LNCaP clone FGC (cell line): ENCODE measurements at places on chromosomes 7 and 10.

DNA sequence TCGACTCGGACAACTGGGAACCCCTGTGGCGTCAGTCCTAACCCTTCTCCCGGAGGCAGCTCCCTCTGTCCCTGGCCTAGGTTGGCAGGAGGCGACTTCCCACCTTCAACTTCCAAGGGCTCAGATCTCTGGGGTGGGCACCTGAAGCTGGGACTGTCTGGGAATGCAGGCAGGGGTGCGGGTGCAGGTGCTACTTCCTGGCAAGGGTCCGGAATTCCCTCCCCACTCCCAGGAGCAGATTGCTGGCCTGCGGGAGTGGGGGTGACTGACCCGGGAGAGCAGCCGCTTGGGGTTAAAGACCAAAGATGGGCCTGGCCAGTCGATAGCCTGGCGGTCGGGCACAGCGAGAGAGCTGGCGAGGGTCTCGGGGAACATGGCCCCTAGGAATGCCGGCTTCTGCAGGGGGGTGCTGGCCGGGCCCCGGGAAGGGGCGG, 387 bp downstream of the EPHA1 start:
- DNase-seq, result no peak

GRCh38 chr7:54888067-54888733, 129.2 kb upstream of the SEC61G start:
- no peak for DNase-seq

- no peak for DNase-seq
Measured at GRCh38 chr7:89887489-89887888, 266.8 kb upstream of the STEAP1 start.

DNA sequence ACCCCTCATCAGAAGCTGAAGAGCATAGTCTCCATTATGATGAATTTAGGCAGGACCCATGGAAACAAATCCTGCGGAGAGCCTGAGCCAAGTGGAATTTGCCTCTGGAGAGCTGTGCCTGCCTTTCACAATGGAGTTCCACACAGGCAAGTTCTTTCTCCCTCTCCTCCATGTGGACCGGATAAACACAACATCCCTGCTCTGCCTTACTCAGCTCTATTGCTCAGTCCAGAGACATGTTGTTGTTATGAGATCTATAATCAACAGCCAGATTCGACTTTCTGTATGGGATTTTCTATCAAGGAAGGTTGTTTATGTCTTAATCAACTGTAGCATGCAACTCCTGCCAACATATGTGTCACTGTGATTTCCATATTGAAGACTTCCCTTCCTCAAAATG, 59.5 kb upstream of the ELMO1 start:
- DNase-seq, result no peak

DNA sequence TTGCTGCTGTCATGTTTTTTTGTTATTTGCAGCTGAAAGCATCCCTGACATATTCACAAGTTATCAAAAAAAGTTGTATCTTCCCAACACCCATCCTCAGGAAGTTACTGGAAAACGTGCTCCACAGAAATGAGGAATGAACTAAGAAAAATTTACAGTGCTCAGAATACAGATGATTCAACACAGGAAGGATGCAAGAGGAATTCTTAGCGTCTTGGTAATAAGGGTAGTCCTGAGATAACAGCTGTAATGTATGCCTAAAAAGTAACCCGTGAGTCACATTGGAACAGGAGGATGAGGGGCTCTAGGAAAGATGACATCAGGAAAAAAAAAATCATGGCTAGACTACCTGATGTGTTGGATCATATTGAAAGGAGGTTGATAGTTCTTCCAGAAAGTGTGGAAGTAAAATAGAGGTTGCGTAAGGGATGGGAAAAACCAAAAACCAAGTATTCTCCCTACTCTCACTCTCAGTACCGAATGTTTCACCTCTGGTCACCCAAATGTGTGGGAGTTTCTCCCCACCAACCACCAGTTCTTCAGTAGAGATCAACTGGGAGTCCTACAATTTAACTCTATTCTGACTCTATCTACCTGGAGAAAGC, 3.9 kb downstream of the ADAM12 start:
- DNase-seq, result no peak

DNA sequence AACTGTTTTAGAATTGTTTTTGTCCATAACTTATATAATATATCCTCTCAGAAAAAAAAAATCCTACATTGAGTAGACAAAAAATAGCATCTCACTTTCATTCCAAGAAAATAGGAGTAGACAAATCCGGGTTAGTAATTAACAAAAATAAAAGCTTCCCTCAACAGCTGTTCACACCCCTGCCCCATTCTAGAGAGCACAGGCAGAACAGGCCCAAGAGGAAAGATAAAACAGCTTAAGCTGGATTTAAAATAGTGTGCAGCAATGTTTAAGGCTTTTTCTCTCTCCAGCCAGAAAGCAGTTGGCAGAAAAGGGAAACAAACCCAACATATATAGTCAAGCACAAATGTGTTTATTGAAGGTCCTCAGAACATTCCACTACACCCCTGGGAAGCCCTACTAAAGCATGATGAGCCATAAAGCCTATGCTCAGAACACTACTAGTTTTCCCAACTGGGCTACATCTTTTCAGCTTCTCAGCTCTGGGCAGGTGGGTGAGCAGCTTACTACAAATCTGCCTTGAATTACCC, 189.9 kb downstream of the MTERF1 start:
- DNase-seq, result no peak

GRCh38 chr10:32582946-32583345, 137.0 kb downstream of the CCDC7 start:
- DNase-seq, result no peak

DNA sequence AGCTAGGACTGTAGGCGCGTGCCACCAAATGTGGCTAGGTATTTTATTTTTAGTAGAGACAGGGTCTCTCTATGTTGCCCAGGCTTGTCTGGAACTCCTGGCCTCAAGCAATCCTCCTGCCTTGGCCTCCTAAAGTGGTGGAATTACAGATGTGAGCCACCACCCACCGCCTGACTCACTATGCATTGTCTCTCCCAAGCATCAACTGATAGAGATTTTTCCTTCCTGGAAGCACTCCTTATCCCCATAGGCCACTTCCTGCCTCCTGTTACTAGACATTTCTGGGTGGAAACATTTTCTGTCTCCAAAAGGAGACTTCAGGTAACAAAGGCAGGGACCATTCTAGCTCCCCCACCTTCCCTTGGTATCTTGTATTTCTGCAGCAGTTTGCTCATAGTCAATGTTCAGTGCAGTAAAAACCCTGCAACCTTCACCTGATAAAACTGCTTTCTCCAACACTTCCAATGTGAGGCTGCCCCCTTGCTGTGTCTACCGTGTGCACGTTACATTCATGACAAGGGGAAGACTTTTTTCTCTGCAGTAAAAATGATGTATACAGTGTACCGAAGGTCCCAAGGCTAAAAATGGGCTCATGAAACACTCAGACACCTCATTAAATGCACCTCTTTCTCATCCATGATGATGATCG, 84.9 kb downstream of the NHLRC2 start:
- DNase-seq, result no peak

- DNase-seq, result no peak
Measured at GRCh38 chr7:8040768-8041369, 72.3 kb downstream of the GLCCI1 start.

- DNase-seq, result no peak
Measured at GRCh38 chr10:64477791-64478190, 956.6 kb downstream of the REEP3 start.

GRCh38 chr7:1043552-1044188, 676 bp upstream of the GPR146 start:
- no peak for DNase-seq

- DNase-seq, result no peak
Measured at GRCh38 chr7:145263886-145264285, 428.0 kb upstream of the TPK1 start.

DNA sequence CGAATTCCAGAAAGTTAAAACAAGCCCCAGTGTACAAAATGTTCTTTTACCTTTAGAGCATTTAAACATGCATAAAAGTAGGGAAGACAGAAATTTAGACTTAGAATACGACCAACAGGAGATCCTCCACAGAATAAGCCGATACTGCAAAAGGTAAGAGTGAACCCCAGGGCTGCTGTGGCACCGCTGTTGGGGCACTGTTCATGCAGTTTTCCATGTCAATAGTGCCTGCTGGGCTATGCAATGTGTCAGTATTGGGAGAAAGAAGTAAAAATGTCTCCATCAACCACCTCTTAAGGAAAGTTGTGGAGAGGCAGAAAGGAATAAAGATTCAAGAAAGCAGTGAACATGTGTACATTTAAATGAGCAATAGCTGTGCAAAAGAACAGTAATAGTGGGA, 326.5 kb upstream of the SEMA3C start:
- DNase-seq, result no peak

DNA sequence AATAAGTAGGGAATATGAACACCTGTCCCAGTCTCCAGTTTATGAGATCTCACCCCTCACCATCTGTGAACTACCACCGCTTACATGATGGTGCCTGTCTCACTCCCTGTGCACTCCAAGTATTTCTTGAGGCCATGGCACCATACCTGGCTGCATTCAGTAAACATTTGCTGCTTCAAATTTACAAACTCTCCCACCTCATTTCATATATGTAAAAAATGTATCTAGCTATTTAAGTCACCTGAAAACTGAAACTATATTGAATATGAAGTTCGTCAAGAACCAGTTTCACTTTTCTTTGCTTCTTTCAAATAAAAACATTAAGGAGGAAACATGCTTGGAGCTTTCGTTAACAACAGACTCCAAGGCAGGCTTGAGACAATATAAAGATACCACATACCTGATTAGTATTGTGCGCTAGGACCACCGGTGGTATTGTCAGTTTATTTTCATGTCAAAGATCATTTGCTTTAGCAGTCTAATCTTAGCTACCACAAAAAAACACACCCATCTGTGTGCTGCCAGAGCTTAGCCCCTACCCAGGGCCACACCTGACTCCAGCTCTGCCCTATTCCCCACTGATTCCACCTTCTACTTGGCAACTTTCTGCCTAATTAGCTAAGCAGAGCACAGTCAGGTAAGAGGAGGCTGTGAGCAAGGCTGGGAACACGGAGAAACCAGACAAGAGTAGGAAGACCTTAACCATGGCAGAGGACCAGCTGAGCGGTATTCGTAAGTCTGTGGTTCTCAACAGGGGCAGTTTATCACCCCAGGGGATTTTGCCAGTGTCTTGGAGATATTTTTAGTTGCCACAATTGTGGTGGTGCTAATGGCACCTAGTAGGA, 92.0 kb downstream of the ZFAND4 start:
- no peak for DNase-seq

- DNase-seq, result no peak
Measured at GRCh38 chr10:56003555-56003954, 357.5 kb downstream of the ZWINT start.

DNA sequence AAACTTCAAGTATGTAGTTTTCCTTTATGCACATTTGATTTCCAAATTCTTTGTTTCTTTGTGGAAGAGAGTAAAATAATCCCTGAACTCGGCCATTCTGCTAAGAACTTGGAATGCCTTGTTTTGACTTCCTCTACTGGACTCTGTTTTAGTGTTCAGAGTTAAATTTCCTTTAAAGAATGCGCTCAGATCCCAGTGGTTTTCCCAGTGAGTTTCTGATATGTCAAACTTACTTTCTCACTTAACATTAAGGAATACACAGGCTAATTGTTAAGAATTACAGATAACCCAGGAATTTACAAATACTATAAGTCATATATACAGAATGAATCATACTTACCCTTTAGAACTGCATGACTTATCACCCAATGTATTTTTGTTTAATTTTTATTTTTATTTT, 1067.6 kb upstream of the CELF2 start:
- no peak for DNase-seq

DNA sequence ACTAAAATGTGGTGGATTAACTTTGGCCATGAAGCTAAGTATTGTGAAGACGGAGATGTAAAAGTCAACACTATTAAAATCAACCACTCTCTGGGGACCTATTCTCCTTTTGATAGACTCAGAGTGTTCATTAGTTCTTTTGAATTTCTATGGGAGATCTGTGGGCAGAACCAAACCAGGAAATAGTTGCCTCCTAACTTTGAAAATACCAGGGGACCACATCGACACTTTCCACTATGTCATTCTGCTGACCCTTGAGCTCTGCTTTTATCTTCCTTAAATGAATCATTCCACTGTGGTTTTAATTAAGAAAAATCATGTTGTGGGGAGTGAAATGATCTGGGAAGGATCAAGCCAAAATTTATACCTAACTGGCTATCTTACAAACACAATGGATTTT, 960.5 kb downstream of the GATA3 start:
- no peak for DNase-seq
